ENCODE measurements at places on chromosomes 1 and 21.

- no peak for DNase-seq
Observed at GRCh38 chr1:89573410-89573809, 48.8 kb downstream of the LRRC8B start.

- DNase-seq: no peak
Observed at GRCh38 chr1:172144445-172145061, 275.9 kb upstream of the C1orf105 start.

DNA sequence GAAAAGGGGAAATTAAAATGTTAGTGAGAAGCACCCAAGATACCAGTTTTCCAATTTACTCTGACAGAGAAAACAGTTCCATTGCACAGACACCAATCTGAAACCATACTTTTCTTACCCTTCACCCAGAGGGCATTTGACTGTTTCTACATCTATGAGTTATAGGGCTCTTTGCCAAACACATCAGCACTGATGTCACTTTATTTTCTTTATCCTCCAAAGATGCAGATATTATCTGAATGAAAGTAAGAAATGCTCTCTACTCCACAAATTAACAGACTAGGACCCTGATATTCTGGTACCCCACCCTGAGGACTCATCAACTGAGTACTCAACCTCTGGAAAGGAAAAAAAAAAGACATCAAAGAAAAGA lies 24.2 kb upstream of the PEX19 start:
- DNase-seq: no peak

DNA sequence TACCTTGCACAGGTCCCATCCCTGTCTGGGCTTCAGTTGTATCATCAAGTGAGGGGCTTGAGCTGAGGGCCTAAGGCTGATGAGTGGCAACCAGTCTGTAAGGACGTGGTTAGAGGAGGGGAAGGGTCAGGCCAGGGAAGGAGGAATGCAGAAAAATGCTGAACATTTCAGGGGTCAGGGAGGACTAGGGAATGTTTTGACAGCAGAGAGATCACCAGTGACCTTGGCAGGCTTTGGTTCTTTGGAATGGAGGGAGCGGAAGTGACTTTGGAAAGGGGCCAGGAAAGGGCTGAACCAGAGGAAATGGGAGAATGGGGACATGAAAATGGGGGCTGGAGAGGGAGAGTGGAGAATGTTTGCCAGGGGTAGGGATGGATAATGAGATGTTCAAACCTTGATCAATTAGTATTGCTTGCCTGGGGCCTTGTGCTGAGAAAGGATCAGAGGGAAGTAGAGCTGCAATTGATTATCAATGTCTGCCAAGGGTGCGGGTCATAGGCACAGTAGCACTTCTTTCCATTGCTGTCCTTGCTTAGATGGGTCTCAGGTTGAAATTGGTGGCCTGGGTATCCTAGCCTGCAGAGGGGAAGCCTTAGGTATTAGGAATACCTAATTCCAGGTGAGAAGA lies 7.4 kb downstream of the LDLRAP1 start:
- no peak for DNase-seq

DNA sequence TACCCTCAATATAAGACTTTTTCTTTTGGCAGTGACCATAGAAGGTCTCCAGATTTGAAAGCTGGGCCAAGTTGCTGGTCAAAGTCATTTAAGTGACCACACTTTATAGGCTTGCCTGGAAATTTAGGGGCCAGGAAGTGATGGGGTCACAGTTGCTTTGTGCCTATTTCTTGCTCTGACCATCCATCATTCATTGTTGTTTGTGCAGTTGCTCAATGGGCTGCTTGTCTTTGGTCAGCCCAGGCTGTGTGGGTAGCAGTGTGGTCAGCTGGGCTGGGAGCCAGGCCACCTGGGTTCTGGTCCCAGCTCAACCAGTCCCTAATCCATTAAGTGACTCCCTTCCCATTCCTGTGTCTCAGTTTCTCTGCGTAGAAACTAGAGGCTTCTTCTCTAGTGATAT lies 2.1 kb upstream of the OTUD7B start:
- DNase-seq: no peak

DNA sequence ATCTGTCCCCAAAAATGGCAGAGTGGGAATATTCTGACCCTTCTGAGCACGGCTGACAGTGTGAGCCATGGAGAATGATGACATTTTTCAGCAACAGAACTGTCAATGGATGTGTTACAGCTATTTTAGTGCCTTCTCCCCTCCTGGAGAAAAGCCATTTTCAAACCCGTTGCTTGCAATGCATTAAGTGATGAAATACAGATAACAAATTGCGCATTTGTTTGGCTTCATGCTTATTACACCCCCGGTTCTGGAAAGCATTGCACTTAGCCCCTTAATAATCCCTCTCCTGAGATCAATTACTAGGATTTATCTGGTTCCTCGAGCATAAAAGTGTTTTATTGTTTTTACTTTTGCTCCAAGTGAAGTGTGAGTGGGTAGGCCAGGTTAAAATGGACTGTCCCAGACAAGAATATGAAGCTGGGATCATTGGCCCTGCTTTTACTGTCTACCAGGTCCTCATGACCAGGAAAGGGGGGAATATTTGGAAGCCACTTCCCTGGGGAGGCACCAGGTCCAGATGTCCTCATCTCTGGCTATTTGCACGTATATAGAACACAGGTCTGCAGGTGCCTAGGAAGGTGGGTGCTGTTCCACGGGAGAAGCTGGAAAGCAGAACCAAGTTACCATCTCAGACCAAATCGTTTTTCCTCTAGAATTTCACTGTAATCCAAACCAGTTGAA lies 37.5 kb upstream of the HHAT start:
- DNase-seq: no peak

GRCh38 chr1:214416417-214416816 lies 135.0 kb downstream of the PTPN14 start:
- DNase-seq: no peak

- DNase-seq: no peak
Observed at GRCh38 chr1:238475712-238476111, 585.0 kb upstream of the ZP4 start.

- DNase-seq: no peak
Observed at GRCh38 chr1:155039308-155039669, 5.7 kb downstream of the DCST1 start.

- no peak for DNase-seq
Observed at GRCh38 chr21:44357064-44357837, 3.8 kb downstream of the TRPM2 start.

GRCh38 chr21:32921632-32922230 lies 104.0 kb upstream of the OLIG2 start:
- DNase-seq: peak; percentile 39

DNA sequence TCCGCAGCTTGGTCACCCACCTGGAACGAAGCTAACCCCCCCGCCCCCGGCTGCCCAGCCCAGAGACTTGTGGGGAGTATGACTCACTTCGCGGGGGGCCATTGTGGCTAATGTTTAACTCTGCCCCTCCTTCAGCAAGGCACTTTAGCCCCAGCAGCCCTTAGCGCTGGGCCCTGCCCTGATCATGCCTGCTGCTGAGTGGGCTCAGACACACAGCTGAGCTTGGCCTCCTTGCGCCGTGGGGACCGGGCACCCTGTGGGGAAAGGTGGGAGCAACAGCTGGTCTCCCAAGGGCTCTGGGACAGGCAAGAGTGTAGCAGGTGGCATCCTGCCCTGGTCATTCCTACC lies 6.3 kb upstream of the LAD1 start:
- no peak for DNase-seq

DNA sequence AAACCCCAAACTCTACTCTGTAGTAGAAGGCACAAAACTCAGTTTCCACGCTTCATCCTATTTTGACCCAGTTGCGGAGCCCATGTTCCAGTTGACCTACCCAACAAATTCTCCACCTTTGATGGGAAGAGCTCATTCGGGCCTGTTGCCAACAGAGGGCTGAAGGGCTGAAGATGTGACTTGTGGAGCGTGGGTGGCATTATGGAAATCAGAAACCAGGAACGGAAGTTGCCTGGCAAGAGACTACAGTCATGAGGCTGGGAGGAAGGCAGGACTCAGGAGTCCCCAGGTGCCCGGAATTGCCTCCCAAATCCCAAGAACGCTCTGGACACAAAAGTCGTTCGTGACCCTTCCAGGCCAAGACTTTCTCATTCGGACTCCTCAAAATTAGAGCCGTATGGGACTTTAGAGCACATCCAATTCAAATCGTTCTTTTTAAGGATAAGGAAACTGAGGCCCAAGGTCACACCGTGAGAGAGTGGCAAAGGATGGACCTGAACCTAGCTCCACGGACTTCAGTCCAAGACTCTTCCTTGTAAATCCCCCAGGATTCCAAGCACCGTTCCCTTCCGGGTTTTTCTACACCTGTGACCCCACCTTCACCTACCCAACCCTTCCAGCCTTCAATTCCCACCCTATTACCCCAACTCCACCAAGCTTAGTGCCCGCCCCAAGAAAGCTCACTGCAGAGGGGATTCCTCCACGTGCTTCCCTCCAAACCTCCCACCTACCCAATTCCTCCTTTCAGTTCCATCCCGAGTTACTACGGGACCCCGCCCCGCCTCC lies 739 bp downstream of the SMG5 start:
- peak; percentile 19 for DNase-seq

GRCh38 chr1:44275296-44275962 lies 62.2 kb downstream of the DMAP1 start:
- no peak for DNase-seq

DNA sequence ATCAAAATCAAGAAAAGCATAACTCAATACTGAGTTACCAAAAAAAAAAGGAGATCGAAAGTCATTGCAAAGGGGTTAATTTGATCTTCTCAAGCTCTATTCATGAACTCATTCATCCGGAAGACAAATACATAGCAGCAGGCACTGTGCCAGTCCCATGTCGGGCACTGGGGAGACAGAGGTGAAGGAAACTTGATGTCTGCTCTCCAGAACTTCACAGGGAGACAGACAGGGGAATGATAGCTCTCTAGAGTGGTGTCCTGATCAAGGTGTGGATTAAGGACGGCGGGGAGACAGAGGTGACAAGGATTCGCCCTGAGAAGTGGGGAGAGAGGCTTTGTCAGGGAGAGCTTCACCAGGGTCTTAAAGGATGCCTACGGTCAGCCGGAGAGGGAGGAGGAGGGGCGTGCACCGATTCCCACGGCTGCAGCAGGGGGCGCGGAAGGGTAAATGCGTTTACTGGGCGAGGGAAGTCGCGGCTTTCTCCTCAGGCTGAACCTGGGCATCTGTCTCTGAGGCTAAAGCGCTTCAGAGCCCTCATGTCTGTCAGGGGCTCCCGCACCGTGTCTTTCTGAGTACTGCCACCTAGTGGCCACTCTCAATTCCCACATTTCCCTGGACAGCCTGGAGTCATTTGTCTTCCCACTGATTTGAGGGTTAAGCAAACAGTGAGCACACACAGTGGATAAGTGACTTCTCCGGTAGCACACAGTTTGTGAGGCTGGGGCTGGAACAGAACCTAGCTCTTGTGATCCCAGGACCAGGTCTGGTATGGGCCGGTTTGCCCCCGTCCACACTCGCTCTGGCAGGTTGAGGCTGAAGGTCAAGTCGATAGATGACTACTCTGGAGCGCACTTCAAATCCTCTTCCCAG lies 152.8 kb downstream of the TENT5C start:
- DNase-seq: peak; percentile 45

DNA sequence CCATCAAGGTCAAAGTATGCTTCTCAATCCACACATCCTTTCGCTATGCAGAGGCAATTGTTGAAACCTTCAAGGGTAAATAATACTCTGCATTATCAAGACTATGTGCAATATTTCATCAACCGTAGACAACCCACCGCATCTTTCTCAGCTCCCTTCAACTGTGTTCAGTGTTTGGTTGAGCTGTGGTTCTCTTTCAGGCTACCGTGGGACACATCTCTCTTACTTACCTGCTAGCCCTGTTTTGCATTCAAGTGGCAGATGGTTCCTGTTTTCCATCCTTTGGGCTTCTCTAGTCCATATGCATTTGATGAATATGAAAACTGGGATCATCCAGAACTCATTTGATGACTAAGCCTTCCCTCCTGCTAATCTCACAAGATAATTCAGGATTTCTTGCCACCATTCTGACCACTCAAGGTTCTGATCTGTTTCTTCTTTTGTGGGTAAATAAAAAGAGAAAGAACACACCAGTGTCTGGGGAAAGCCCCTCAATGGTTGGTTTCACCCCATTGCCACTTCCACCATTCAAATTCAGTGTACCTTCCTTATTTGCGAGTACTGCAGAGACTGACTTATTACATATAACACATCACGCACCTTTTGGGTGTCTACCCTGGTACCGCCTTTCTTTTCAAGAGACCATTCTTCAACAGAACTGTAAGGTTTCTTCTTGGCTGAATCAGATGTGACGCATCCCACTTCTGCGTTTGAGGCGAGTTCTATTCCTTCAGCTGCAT lies 61.7 kb downstream of the BACE2 start:
- no peak for DNase-seq

- no peak for DNase-seq
Observed at GRCh38 chr21:42222821-42223390, 4.0 kb downstream of the ABCG1 start.

- no peak for DNase-seq
Observed at GRCh38 chr1:228867108-228867950, 132.1 kb downstream of the RHOU start.

- no peak for DNase-seq
Observed at GRCh38 chr1:145782272-145783099, 41.4 kb downstream of the RNF115 start.

- no peak for DNase-seq
Observed at GRCh38 chr21:29121759-29122158, 8.7 kb upstream of the MAP3K7CL start.

- no peak for DNase-seq
Observed at GRCh38 chr1:10665930-10666850, 130.3 kb downstream of the CASZ1 start.

GRCh38 chr21:17359781-17360180 lies 153.1 kb upstream of the CXADR start:
- DNase-seq: no peak

DNA sequence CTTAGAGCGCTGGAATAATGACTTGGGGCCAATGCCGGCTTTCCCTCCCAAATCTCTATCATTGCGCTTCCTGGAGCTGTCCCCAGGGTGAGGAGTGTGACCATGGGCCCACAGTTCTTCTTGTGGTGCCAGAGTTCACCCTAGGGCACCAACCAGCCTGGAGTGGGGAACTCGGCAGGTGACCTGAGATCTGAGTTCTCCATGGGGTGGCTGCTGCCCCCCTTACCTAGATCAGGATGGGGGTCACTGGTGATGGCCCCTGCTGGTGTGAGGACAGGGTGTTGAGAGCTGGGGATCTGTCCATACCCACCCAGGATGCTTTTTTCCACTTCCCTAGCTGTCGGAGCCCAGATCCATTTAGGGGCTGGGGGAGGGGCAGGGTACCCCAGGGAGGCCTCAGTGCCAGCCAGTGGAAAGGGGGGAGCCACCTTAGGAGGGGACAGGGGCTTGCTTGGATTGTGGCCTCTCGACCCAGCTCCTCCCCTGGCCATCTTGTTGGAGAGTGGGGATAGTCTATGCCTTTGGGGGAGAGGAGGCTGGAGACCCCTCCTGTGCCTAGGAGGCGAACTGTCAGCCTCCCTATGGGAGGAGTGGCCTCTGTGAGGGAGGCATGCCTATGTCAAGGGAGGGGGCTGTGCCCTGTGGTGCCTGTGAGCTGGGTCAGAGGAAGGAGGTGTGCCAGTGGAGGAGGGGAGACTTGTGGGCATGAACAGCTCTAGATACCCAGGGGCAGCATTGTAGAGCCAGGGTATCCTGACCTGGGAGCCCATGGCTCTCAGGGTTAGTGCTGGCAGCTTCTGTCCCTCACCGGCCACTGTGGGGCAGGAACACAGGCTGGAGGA lies 1.7 kb downstream of the FOXO6 start:
- DNase-seq: no peak

All from stimulated activated CD4-positive, alpha-beta T cell treated with anti-CD3 and anti-CD28 coated beads, Interleukin-4, amount 100 ng/mL, for 48 hours (primary cell).